ENCODE measurements at places on chromosomes 3 and 15.

DNA sequence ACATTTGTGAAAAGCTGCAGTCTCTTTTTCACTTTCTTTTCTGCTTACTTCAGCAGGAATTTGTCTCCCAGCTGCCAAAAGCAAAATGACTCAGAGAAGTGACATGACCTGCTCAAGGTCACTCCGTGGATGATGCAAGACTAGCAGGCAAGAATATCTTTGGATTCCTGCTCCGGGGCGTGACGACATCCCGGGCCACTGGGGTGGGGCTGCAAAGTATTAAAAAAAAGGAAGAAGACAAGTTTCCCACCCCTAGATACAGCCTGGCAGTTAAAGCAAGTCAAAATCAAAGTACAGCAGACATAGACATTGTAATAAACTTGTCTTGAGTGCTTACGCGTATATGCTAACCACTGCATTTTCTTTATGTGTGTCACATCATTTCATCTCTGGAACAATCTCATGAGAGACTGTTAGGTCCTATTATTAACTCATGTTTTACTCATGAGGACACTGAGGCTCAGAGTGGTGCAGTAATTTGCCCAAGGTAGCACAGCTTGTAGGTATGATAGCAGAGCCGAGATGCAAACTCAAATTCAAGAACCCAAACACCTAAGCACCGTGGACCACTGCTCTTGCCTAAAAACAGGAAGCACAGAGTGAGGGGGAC, 485.2 kb upstream of the PROK2 start:
- DNase-seq = no peak

DNA sequence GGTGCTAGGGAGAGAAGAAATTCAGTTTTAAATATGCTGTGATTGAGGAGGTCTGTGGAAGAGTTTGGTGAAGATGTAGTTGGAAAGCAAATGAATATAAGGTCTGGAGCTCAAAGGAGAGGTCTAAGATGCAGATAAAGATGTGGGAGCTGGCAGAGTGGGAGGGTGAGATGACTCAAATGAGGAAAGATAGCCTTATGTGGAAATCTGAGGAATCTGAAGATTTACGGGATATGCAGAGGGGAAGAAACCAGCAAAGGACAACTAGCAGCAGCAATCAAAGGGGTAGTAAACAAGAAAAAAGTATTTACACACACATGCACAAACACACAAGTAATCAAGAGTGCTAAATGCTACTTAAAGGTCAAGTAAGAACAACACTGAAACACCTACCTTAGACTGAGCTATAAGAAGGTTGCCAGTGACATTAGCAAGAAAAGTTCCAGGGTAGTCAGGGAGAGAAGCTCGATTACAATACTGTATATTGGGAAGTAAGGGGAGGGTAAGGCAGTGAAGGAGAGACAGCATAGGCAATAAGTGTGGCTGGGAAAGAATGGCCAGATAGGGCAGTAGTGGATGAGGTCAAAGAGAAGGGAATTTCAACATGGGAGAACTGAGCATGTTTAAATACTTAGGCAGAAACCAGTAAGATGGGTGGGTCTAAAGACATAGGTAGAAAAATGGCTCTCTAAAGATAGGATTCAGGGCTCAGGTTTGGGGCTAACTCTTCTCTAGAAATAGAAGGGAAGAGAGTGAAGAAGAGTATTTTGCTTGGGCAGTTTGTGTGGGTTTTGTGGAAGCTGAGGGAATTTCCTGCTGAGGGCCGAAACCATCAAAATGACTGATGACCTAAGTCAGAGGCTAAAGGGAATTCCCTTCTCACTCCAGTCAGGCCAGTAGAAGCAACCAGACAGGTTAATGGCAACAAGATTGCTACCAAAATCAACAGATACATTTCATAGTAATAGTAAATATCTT, 8.9 kb downstream of the CMTM6 start:
- no peak for DNase-seq

- DNase-seq = no peak
Observed at GRCh38 chr3:184716622-184717398, 4.9 kb upstream of the MAGEF1 start.

DNA sequence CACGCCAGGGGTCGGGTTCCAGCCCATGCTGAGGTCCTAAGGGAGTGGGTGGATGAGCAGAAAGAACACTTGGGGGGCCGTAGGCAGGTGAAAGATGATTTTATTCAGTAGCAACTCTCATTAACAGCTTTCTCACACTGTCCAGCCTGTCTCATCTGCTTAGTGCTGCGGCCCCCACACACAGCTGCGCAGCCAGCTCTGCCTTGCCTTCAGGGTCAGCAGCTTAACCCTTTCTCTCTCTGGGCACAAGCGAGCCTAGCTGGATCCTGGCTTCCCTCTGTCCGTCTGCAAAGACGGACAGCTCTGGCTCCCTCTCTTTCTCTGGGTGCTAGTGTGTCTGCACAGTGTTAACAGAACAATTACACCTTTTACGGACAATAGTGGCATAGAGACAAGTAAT, 21.3 kb downstream of the NPAP1 start:
- no peak for DNase-seq

- DNase-seq = no peak
Observed at GRCh38 chr15:27669641-27670040, 429.5 kb downstream of the OCA2 start.

- no peak for DNase-seq
Observed at GRCh38 chr15:90001062-90001682, at the start of gene ZNF710. Gene ZNF710, plus strand, starts transcription at chr15:90001324. Its CDS starts 65,814 bp downstream, at chr15:90067138.

DNA sequence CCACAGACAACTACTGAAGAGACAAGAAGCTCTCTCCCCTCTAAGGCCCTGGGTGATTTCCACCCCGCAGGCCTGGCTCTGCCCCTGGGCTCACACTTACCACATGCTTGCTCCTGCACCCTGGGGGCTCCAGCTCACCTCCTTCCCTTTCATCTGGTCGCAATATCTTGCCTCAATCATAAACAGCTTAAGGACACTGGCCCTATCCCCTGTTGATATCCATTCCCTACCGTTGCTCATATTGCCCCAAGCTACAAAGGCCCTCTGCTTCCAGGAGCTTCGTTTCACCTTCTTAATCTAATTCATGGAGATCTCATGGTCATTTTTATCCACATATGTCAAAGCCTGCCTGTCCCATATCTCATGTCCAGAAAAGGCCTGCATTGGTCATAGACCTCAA, 46.0 kb upstream of the TSEN2 start:
- no peak for DNase-seq

DNA sequence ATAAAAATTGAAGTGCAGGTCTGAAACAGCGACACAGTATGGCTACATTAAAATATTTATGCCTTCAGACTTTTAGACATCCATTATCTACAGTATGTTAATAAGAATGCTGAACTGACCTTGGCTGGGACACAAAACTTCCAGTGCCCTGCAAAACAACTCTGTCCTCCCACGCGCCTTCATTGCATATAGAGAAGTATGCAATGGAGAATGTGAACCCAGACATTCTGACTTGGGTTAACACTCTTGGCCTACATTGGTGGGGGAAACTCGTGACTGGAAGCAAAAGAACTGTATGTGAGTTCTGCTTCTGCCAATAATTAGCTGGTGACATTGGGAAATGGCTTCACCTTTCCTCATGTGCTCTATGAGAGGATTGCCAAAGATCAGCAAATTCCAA, 110.5 kb upstream of the SLC24A5 start:
- no peak for DNase-seq

DNA sequence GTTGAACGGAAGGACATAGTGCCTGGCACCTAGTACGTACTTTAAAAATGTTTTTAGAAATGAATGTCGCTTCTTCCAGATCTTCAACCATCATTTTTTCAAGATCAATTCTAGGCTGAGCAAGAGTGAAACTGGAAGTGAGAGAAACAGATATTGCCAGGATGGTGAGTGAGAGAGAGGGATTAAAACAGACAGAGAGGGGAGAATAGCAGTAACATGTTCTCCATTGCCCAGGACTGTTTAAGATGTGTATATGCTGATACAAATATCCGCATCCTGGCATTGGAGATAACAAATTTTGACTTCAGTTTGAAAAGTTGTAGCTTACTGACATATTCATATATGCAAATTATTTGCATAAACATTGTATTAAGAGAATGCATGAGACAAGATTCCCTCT, 1156.1 kb downstream of the TBL1XR1 start:
- no peak for DNase-seq

GRCh38 chr15:90674476-90674875, 42.7 kb upstream of the BLM start:
- DNase-seq = no peak

DNA sequence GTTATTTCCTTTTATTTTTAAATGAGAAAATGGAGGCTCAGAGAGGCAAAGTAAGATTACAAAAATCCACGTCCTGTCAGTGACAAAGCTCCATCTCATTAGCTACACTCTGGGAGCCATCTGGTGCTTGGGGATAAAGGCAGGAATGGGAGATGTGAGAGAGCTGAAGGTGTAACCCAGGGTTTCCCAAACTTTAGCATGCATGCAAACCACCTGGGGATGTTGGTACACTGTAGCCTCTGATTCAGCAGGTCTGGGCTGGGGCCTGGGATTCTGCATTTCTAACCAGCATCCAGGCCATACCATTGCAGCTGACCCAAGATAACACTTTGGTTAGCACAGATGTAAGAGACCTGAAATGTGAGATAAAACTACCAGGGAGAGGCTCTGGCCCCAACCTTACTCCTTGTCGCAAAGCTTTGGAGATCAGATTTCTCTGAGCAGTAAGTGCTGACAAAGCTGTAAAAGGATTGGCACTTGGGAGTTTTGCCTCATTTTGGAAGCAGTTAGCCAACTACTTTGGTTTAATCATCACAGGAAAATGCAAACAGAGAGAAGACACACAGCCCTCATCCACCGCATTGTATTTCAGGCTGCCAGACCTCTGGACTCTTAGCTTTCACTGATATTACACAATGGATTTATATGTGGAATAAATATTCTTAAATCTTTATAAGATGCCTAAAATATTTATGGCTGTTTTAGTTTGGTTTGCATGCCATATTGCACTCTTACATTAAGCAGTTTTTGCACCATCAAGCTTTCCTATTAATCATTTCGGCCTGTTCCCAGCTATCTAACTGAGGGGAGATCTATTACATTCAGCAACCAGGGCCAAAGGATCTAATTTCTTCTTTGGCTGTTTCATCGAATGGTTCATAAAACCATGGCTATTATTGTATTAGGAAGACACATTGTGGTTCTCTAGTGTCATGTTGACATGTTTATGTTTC, 263.0 kb downstream of the EBLN2 start:
- no peak for DNase-seq

DNA sequence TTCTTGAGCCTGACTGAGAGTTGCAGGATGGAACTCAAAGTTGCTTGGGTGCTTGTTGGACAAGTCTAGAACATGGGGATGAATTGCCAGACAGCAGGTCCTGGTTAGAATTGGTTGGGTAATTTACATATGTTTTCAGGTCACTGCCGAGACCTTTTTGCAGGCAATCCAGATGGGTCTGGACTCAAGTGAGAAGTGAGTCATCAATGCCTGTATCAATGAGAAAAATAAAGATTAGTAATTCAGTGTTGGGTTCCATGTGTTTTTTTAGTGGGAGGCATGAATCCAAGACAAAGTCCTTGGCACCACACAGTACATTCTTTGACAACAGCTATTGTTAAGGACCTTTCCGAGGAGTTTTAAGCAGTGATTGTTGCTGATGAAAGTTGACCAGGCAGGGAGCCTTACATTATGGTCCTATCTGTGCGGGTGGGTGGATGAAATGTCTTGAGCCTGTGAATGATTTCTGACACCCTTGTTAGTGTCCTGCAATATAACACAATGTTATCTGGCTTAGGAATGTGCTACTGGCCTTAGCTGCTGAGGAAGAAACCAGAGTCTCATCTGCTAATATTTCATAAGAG, 77.7 kb downstream of the CRYGS start:
- DNase-seq = no peak

GRCh38 chr3:37391679-37392078, 217.3 kb upstream of the LRRFIP2 start:
- DNase-seq = no peak

DNA sequence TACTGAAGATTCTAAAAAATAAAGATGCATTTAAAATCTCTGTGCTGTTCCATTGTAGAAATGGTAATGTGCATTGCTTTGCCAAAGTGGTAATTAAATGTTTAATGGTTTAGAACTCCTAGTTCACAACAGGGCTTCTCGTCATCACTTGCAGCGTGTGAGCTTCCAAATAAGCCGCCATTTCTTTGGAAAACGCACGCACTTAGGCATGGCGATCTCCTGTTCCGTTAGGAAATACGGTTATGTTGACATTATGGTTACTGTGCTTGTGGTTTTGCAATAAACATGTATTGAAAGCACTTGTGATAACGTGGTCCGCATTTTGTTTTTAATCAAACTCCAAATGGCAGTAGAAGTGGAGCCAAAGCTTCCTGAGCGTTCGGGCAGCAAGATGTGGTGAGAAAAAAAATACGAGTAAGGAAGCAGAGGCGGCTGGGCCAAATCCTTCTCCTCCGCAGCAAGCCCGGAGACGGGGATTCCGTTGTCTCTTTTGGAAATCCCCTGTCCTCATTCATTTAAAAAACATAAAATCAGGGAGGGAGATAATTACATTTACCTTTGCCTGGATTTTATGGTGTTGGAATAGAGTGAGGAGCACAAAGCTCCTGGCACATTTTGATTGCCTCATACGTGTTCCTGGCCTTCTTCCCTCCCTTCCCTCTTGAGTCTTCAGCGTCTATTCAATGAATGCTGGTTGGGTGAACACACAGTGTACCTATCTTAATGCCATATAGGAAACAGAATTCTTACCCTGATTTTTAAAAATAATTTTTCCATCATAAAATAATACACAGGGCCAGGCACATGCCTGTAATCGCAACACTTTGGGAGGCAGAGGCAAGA, 97.5 kb downstream of the SLC49A4 start:
- DNase-seq = no peak

GRCh38 chr3:194296454-194297263, 54.5 kb downstream of the CPN2 start:
- DNase-seq = no peak

DNA sequence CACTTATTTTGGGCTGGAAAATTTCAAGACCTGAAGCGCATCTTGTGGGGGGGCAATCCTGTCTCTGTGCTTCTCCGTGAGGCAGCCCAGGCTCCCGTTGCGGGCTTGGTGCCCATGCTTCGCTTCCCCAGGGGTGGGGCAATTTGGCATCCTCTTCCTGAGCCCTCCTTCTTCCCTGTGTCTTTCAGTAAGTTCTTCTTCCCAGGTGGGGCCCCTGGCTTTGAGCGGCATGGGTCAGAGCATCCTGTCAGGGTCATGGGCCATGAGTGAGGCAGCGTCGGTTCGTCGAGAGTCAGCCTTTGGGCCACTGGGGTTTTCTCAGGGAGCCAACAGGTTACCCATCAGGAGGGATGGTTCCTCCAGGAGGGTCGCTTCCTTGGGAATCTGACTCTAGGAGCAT, 200.7 kb downstream of the UBE3A start:
- no peak for DNase-seq

DNA sequence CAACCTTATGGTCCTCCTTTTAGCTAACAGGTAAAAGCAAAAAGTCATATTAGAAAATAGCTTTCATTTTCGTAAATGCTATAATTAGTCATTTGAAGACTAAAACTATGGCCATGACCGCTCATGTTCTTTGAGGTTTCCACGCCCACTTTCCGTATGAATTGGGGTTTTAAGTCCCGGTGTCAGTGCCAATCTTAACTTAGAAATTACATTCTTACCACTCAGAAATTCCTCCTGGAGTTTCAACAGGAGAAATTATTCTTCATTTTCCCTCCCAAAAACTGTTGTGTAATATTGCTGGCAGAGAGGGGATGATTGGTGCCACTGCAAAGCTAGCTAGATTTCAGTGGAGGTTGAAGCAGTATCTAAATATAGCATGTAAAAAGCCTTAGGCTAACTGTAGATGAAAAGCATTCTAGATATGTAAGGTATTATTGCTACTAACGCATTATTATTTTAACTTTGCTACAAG, 71.0 kb upstream of the MDFIC2 start:
- no peak for DNase-seq

- DNase-seq = no peak
Observed at GRCh38 chr3:17632401-17633100, 109.9 kb downstream of the TBC1D5 start.

GRCh38 chr3:23923786-23924185, 6.9 kb downstream of the RPL15 start:
- no peak for DNase-seq

All from NCI-H2081 treated with DMSO at 0.1 percent for 48 hours (cell line).